ENCODE measurements at places on chromosomes 4 and X.
A peak's percentile ranks its signal among the peaks of the same experiment; 100 is the strongest.

DNA sequence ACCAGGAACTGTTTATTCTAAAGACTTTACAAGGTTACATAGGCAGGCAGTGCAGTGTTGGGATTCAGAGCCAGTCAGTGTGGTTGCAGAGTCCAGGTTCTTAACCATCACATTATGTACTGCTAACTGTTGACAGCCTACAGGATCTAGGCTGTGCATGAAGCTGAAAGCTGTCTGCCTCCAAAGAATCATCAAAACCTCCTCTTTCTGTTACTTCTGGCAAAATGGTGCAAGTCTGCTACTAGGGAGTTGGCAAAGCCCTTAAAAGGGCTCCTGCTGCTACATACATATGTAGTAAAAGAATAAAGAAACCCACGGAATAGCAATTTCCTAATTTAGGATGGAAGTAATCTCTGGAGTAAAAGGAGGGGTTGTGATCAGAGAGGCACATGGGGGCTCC lies 40.4 kb upstream of the CHRDL1 start:
- DNase-seq, result no peak

DNA sequence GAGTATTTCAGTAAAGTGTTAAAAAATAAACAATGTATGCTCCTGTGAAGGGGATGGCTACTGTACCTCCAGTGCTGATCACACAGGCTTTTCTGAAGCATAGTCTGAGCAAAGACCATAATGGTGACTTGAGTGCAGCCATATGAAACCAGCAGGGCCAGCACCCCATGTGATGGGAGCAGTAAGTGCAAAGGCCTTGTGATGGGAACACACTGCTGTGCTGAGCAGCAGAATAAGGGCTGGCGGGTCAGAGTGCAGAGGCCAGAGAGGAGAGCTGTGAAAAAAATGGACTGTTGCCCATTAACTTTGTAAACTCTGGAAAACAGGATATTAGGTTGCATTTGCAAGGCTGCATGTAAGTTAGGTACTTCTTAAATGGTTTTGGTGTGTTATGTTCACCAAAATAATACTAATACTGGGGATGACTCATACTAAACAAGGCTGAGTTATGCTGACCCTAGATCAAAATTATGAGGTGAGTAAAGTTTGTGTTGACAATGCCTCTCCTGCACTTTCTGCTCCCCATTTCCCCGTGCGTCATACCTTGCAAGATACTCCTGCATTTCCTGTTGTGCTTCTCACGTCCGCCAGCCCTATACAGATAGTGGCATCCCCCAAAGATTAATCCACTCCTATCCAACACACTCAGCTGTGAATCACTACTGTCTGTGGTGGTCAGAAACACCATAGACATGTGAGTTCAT lies 67.0 kb upstream of the FAM9A start:
- DNase-seq, result no peak

GRCh38 chr4:162847945-162848549 lies 318.6 kb downstream of the NAF1 start:
- DNase-seq, result no peak

GRCh38 chr4:33649015-33649414 lies 2595.3 kb downstream of the ARAP2 start:
- DNase-seq, result peak; percentile 18

DNA sequence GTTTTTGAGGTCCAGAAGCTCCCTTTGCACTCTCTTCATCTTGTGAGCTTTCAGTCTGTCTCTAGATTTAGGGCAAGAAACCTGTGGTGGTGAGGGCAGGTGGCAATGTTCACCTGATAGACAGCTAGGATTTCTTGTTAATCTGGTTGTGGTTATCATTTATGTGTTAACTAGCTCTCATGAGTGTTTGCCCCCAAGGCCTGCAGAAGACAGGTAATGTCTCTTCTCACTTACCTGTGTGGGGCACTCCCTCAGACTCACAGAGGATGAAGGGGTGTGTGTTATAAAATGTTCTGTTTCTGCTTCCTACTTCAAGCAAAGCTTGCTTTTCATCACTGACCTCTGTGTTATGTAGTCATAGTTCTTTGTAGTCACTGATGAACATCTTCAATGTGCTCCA lies 17.8 kb downstream of the EGF start:
- DNase-seq, result no peak

DNA sequence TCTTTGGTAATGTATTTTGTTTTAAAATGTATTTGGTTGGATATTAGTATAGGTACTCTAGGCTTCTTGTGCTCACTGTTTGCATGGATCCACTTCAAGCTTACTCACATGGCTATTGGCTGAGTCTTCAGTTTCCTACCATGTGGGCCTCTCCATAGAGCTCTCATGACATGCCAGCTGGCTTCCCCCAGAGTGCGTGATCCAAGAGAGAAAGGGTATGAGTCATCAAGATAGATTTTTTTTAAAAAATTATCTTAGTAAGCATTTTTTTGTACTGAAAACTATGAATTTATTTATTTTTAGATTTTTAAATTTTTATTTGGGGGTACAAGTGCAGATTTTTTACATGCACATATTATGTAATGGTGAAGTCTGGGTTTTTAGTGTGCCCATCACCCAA lies 219.1 kb upstream of the AMOT start:
- DNase-seq, result no peak

- DNase-seq, result no peak
These were observed 96.2 kb upstream of the APOOL start for GRCh38 chrX:84907324-84907968.

DNA sequence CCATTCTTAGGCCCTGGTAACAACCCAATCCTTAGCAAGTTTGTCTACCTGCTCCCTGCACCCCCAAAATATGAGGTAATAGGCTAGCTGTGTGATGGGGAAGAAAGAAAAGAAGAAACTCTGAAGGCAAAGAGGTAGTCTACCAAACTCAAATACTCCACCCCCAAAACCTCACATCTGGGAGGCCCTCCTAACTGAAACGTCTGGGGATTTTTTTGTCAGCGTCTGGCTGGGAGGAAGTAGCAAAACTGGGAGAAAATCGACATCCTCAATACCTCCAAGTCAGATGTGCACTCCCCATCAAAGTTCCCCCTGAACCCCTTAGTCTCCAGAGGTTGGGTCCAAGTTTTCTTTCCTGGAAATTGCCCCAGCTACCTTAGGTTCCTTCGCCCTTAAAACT lies 1.0 kb downstream of the LAMP2 start:
- DNase-seq, result no peak

DNA sequence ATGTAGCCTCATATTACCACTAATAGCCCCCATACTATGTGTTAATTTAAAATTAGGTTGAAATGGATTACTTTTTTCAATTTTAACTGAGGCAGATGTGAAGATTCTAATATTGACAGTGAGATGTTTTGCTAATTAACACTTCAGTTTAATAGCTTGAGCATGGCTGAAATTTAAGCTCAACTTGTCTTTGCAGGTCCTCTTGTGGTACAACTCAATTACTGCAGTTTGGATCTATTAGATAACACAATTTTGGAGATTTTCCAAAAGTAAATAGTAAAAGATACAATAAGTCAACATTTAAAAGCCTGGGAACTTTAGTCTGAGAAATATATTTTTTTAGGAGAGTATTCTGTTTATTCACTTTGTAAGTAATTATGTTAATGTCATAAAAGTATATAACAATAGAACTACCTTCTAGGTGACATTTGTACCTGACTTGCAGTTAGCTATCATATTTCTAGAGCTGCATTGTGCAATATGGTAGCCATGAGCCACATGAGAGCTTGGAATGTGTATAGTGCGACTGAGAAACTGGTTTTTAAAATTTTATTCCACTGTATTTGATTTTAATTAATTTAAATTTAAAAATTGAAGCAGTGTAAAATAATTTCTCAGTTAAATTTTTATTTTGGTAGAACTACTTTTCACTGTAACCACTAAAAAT lies 73.1 kb upstream of the FMR1 start:
- DNase-seq, result no peak

DNA sequence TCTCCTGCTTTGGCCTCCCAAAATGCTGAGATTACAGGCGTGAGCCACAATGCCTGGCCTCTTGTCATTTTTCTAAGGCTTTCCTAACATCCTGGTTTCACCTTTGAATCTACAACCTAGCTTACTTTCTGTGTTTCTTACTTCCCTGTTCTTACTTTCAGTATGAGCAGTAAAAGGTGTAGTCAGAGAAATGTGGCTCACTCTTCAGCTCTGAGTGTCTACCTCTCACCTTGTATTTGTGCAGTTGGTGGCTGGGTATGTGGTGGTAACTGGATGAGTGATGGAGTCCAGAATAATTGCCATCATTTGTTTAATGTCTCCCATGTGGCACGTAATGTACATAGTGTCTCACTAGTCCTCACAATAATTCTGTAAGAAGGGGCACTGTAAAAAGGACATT lies 19.1 kb upstream of the CXCL11 start:
- no peak for DNase-seq

DNA sequence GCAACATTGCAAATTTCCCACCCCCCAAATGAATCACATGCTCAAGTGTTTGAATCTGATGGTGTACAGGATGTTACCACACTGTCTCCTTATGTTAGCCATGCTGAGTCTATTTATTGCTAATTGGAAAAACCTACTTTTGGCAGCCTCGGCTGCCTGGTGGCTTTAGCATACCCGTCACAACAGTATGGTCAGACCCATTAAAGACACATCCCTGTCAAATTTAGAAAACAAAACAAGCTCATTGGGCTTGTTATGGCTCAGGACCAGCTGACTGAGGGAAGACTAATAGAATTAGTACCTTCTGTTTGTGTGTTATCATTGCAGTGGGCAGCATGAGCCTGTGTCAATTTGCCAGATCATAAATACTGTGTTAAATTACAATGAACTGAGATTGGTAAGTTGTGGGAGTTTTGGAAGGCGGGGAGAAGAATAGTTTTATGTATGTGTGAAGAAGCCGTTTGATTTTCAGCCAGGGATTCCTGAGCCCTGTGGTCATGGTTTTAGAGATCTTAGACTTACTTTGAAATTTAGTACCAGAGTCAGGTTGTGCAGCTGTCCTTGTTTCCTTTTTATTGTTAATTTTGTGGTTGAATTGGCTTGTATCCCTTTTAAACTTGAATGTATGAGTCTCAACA lies 66.8 kb downstream of the POLA1 start:
- DNase-seq, result no peak

DNA sequence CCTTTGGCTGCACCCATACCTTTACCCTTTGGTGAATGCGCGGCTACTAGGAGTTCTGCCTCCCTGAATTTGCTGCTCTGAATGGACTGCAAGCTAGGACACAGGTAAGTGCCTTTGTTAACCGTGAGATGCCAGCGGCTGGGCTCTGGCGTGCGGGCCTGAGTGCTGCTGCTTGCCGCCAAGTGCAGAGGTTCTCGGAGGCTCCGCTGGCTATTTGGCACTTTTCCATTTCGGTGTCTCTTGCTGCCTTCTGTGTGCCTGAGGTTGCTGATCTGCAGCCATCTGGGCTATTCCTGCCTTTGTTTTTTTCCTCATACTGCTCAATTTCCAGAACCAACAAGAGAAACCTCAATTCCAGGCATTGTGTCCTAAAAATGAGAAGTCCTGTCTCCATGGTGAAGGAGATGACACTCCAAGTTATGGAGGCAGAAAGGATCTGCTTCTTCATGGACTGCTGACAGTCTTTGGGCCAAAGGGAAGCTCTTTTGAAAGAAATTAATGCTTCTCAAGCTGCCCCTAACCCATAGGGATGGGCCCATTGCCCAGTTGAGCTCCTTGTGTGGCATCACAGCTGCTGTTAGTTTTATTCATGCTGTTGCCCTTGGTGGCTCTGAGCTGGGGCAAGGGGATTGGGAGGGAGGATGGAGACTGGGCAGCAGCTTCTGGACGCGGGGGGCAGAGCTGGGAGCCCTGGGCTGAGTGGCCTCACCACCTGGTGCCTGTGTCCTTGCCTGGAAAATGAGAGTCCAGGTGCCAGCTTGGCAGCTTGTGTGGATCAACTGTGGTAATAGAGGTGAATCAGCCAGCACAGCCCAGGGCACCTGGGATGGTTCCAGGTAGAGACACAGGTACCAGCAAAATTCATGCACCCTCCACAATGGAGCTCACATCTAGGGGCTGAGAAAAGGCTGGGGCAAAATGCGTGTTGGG lies 3.8 kb upstream of the TBC1D14 start:
- DNase-seq, result no peak

DNA sequence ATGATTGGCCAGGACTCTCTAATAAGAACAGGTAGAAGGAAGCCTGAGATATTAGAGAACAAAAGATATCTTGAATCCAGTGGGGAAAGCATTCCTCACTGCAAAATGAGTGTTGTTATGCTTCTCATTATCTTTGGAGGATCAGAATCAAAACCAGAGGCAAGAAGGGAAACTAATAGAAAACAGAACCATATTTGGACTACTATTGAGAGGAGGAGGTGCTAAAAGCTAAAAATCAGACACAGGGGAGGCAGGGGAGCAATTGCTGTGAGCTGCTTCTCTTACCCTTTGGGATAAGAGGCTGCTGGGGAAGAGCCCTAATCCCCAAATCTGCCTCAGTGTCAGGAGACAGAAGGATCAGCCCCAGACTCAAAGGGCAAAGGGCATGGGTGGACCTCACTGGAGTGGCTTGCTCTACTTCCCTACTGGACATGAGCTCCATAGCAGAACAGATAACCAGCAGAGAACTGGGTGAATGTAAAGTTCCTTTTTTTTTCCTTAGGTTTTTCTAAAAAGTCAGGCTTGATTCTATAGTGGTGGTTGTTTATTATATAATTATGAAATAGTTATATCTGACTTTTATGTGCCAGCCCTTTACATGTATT lies 60.1 kb downstream of the SEPTIN11 start:
- DNase-seq, result no peak

DNA sequence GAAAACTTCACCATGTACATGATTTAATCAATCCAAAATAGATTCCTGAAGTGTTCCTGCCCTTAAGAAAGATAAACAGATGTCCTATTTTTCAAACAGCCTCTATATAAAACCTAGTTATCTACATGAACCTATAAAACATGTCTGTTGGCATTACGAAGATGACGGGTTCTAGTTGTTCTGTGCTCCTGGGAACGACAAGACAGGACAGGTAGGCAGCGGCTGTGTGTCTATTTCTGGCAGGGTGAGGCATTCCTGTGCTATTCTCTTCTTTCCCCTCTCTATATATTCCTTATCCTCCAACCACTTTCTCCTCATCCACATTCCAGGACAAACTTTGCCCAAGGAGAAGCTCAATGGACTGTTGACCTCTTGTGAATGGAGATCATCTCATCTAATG lies 6.1 kb downstream of the FAT1 start:
- no peak for DNase-seq

- peak; percentile 44 for DNase-seq
These were observed 47.5 kb downstream of the PKD2 start for GRCh38 chr4:88054901-88055300.

DNA sequence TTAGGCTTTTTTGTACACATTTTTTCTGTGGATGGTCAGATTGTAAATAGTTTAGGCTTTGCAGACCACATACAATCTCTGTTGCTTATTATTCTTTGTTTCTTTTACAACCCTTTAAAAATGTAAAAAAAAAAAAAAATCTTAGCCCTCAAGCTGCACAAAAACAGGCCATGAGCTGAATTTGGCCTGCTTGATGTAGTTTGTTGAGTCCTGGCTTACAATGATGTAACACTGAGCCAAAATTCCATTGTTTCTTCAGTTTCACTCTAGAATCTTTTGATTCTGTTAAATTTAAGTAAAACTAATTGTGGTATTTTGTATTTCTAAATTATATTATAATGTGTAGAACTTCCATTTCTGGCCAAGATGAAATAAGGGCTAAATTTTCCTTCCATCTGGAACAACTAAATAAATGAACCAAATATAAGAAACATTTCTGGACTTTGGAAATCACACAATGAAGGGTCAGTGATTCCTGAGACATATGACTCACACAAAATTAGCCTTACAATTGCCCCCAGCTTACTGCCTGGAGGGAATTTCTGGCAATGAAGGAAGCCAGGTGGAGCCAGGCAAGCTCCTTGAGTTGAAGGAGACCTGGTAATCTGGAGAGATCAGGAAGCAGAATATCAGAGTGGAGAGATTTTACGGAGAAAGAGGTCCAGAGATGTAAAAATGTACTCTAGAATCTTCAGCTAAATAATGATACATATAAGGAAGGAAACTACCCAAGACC lies 29.8 kb downstream of the IQCM start:
- DNase-seq, result no peak

Data from WERI-Rb-1 (cell line).